Fibroblast of the aortic adventitia (primary cell): ENCODE measurements at places on chromosomes 2 and 18.

- DNase-seq: no peak
These were observed 360.9 kb upstream of the ACVR2A start for GRCh38 chr2:147483911-147484310.

DNA sequence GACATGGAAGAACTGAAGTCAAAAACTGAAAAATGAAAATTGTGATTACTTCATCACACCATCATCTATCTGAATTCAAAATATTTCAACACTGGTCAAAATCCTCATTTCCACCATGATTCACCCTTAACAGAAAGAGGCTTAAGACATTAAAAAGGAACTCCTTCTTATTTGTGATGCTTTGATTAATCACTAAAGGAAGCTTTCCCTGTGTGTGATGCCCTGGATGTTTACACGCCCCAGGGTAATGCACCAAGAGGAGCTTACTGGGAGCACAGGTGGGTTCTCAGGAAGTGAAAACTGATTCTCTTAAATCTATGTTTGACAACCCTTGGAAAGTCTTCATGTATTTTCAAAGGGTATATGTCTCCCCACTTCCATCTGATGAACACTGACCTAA lies 11.5 kb downstream of the GRB14 start:
- no peak for DNase-seq

DNA sequence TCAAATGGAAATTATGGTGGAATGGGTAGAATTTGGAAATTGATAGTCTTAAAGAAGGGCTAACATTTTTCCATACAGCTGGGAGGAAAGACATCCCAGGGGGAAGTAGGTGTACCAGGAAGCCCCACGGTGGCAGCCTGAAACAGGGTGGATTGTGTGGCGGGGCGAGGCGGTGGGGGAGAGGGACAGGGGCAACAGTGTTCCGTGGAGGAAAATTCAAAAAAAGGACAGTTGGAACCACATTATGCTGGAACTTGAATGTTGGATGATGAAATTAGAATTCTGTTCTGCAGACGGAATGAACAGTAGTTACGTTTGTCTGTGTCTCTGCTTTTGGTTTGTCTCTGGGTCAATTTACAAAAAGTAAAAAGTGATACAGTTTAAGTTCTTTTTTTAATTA lies 10.6 kb upstream of the CIB4 start:
- DNase-seq: no peak

GRCh38 chr2:117933884-117934354 lies 80.0 kb downstream of the CCDC93 start:
- no peak for DNase-seq
